ENCODE measurements at places on chromosomes 7 and 10.

DNA sequence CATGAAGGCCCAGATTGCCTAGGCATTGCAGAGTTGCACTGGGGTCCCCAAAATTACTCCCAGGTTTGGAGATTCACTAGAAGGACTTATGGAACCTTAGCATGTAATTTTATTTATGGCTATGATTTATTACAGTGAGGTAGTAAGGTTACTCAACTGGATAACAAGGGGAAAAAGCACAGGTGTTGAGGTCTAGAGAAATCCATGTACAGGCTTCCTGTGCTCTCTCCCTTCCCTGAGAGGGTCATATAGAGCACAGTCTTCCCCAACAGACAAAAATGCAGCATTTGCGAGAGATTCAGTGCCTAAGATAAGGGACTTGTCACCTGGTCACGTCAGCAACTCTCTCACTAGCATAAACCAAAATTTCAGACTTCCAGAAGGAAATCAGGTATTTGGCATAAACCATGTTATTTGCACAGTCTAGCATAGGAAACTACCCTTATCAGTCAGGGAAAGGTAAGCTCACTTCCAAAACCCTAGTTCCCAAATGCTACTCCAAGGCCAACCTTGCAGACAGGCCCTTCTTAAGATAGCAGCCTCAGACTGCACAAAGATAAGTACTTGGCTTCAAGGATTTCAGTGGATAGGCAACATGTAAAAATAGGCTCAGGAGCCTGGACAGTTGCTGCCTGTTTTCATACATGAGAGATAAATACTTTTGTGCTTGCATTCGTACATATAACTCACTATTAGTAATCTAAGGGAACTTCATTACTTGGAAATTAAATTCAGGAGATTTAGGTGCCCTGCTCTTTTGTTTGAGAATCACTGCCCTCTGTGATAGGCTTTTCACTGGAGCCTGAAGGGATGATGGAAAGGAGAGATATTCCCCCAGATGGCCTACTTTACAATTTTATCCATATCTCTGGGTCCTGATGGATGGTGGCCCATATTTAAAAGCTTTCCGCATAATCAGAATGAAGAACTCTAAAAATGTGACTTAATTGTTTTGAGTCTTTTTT lies 378.4 kb upstream of the LRGUK start:
- DNase-seq, result no peak

DNA sequence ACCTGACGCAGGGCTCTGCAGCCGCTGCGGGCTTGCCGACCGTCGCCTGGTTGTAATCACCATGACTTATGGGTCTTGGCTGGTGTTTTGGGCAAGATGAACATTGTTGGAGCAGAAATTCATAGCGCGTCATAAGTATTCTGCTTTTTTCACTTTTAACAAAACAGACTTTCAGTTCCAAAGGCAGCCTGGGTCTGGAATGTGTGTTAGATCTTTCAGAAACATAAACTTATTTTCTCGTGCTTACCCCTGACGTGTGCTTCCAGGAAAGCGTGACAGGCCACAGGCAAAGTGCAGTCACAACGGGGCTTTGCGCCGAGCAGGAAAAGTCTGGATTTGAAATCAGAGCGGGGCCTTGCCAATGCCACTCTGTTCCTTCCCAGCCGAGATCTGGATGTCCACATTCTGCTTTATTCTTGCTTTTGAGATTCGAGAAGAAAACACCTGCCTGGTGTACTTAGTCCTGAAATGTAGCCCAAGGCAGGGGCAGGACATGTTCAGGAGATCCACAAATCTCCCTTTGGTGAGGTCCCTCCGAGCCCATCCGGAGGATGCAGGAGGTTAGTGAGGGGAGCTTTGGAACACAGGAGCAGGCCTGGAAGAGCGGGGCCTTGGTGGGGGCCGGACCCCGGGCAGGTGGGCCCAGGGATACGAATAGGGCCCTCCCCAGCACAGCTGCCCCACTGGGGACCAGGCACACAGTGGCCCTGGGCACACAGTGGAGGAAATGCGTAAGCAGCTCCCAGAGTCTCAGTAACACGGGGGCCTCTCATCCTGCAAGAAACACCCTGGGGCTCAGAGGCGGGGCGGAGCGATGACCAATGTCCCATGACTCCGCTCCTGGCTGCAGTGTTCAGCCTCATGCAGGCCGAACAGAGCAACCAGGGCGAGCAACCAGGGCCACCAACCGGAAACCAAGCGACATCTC lies 49.5 kb upstream of the EBF3 start:
- no peak for DNase-seq

GRCh38 chr7:128827248-128827958 lies 2.8 kb upstream of the FLNC start:
- DNase-seq, result peak; percentile 85

- DNase-seq, result no peak
Observed at GRCh38 chr7:96697822-96698221, 11.8 kb downstream of the SEM1 start.

GRCh38 chr10:62671104-62671503 lies 133.4 kb upstream of the ADO start:
- no peak for DNase-seq

DNA sequence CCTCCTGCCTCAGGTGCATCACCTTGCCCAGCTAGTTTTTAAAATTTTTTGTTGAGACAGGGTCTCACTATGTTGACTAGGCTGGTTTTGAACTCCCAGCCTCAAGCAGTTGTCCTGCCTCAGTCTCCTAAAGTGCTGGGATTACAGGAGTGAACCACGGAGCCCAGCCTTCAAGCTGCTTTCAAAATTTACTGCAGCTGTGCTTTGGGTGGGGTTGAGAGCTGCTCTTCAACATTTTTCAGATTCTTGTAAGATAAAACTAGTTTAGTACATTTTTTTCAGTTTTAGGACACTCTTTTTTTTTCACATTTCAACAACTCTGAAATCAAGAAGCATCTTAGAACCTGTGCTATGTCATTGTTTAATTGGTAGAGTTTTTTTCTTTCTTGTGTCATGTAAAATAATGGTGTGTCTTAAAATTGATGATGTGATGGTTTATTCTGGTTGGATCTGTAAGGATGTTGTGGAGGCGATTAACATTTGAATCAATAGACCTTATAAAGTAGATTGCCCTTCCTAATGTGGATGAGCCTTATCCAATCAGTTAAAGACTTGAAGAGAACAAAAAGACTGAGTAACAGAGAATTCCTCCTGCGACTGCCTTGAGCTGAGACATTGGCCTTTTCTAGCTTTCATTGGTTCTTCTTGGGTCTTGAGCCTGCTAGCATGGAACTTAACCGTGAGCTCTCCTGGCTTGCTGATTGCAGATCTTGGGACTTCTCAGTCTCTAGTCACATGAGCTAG lies 13.5 kb downstream of the PLEKHA8 start:
- no peak for DNase-seq

DNA sequence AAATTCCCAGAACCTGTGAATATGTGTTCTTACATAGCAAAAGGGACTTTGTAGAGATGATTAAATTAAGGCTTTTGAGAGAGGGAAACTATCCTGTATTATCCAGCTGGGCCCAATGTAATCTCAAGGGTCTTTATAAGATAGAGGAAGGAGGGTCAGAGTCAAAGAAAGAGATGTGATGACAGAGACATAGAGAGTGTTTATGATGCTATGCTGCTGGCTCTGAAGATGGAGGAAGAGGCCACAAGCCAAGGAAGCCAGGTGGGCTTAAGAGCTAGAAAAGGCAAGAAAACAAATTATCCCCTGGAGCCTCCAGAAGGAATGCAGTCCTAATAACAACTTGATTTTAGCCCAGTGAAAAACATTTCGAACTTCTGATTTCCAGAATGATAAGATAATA lies 15.3 kb upstream of the SKAP2 start:
- DNase-seq, result no peak

DNA sequence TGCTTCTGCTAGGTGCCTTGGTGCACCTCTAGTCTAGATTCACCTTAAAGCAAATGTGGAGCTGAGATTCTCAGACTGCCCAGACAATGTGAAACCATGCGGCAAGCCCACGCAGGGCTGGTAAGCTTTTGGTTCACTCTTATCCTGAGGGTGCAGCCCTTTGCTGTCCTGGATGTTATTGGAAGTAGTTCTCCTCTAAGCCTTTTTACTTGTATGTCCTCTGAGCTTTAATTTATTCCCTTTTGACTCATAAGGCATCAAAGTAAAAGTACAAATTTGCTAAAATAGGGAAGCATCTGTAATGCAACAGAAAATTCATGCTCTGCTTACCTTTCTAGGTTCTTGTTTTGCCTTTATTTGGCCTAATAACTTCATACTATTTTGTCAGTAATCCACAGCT lies 186.8 kb downstream of the MACC1 start:
- DNase-seq, result no peak

GRCh38 chr10:29496341-29497162 lies 138.2 kb downstream of the SVIL start:
- peak; percentile 65 for DNase-seq

GRCh38 chr7:43669286-43670081 lies 59.8 kb downstream of the COA1 start:
- DNase-seq, result no peak

GRCh38 chr7:7857143-7857583 lies 111.4 kb upstream of the GLCCI1 start:
- DNase-seq, result no peak

DNA sequence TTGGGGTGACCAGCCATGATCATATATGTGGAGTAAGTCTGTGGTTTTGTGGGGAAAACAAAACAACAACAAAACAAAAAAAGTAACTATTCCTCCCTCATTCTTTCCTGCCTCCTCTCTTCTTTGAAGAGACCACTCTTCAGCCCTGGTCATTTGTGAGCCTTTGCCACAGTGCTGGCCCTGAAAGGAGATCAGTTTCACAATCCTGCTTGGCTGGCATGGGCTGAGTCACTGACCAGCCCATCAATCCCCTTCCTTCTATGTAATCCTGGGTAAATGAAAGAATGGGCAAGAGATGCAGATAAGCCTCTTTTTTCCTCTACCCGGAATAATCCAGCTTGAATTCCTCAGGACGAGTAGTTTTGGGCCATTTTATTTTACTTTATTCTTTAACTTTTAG lies 13.6 kb downstream of the CSTF2T start:
- no peak for DNase-seq

DNA sequence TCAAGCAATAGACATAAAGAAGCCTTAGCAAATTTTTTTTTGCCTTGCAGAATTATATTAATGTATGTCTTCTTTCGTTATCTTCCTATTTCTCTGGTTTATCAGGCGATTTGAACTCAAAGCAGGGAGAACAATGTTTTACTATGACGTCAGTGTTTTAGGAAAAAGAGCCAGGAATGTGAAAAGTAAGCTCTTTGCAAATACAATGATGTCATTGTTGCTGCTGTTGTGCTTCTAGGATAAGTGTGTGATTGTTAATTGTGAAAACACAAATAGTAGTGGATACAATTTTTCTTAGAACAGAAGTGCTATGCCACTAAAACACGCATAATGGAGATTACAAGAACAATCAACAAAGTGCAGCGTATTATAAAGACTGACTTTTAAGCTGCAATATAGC lies 9.5 kb upstream of the AUTS2 start:
- no peak for DNase-seq

DNA sequence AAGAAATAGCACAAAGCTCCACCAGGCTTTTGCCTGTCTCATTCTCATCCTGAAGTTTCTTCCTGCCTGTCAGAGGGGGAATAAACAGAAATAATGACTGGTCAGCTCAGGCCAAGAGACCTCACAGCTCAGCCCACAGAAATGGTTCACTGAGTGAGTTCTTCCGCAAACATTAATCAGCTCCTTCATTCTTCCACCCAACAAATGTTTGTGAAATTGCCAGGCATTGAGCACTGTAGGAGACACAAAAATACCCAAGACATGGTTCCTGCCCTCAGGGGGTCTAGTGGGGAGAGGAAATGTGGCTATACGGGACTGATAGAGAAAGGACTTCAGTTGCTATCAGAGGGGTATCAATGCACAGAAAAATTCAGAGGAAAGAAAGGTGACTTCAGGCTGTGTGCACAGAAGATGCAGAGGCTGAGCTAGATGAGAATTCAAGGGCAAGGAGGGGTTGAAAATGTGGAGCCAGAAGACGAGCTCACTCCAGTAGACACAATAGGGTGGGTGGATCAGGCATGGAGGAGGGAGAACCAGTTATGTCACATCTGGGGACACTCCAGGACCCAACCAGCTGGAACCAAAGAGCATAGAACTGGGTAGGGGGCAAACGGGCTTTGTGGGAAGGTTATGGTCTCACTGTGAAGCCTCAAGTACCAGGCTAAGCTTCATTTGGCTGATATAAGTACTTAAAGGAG lies 20.9 kb downstream of the MYOF start:
- DNase-seq, result peak; percentile 68
